ENCODE measurements at places on chromosomes 6 and 20.
A peak's percentile ranks its signal among the peaks of the same experiment; 100 is the strongest.

GRCh38 chr6:11343963-11344723 is 111.7 kb upstream of the NEDD9 start:
- no peak for DNase-seq

GRCh38 chr20:21027569-21027968 is 78.6 kb downstream of the LINC00237 start:
- peak; percentile 83 for DNase-seq

DNA sequence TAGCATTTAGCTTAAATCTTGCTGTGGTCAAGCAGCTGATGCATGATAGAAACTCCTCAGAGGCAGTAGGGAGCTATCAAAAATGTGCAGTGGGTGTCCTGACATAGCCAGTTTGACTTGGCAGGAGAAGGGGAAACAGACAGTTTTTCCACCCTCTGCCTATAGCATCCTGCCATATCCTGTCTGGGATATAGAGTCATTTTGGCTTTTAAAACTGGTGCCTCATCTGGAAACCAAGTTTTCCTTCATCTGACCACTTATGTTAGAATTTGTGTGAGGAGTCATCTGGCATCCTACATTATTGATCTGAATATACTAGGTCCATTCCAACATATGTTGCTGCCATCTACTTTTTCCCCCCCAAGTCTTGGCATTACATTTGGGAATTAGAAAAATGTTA is 284.1 kb downstream of the CD109 start:
- no peak for DNase-seq

GRCh38 chr6:21747441-21747840 is 153.9 kb downstream of the SOX4 start:
- DNase-seq: no peak

DNA sequence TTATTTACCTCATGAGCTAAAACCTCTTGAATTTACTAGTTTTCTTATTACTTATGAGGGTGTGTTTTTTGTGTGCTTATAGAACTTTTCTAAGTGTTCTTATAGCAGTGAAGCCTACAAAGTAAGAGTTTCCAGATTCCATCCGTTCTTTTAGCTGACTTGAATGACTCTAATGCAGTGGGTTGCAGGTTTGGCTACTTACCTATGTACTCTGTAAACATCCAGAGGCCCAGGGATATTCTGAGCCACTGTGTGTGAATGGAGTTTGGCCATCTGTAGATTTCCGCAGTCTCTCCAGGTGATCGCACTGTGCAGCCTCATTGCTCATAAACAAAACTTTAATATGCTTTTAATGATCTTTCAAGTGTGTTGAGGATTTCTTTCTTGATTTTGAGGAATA is 157.8 kb downstream of the MYO6 start:
- DNase-seq: no peak

DNA sequence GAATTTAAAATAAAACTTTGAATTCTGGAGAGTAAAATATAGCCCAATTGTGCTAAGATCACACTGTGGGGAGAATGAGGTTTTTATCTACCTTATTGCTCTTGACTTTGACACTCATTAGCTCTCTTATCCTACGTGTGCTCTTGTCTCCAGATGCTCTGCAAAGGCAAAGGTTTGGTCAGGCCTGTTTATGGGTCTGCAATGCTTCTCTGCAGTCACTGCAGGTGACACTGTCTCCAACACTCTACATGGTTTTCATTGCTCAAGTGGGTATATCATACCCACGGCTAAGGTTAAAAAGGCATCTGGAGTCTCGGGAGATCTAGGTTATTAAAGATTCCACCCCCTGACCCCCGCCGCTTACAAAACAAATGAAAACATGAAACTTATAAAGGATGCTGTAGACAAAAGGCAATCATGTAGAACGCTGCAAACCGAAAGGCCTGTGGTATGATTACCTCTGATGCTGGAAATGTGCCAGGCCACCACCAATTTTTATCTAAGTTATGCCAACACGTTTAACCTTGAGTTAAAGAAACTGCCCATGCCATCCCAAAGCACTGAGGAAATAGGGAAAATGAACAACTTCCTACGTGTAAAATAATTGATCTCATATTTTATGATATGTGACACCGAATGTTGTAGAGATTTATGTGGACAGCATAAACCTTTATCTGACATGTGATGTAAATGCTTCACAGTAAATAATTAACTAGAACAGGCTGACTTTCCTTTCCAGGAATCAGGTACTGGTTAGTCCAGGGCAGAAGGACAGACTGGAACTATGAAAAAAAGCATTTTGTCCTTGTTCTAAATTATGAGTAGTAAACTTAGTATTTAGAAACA is 238.2 kb upstream of the NOX3 start:
- DNase-seq: no peak

- DNase-seq: no peak
Measured at GRCh38 chr20:59246691-59247400, 53.6 kb upstream of the EDN3 start.

DNA sequence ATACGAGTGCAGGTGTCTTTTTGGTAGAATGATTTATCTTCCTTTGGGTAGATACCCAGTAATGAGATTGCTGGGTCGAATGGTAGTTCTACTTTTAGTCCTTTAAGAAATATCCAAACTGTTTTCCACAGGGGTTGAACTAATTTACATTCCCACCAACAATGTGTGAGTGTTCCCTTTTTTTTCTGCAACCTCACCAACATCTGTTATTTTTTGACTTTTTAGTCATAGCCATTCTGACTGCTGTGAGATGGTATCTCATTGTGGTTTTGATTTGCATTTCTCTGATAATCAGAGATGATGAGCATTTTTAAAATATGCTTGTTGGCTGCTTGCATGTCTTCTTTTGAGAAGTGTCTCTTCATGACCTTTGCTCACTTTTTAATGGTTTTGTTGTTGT is 1.9 kb upstream of the ZNF831 start:
- DNase-seq: no peak

GRCh38 chr20:57797401-57797800 is 87.6 kb upstream of the PMEPA1 start:
- no peak for DNase-seq

Data from H9 (cell line).